ENCODE measurements at places on chromosomes 7 and 10.

DNA sequence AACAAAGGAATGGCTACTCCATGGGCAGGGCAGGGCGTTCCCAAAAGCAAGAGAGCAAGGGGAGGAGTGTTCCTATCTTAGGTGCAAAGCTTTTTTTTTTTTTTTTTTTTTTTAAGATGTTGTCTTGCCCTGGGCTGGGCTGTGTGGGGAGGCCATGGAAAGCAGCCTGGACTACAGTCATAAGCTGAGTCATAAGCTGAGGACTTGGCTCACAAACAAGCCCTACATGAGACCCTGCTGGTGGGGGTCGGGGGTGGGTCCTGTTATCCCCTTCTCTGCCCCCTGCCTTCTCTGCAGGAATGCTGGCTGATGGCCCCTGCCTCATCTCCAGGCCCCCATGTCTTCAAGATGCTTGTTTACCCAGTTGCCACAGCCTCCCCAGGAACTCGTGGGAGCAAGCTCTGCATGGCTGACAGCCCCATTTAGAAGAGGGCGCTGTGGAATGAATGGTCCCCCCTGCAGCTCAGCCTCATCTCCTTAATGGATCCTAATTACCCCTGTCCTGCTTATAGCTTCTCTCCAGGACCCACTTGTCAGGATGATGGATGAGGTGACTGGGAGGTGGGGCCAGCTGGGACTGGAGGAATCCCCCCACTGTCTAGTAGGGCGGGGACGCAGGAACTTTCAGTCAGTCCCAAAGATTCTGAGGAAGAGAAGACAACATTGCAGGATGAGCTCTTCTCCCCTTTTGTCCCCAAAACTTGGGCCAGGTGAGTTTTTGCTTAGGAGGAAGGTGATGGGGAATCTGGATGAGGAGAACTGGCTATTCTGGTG lies 340.8 kb upstream of the PODXL start:
- DNase-seq: no peak

DNA sequence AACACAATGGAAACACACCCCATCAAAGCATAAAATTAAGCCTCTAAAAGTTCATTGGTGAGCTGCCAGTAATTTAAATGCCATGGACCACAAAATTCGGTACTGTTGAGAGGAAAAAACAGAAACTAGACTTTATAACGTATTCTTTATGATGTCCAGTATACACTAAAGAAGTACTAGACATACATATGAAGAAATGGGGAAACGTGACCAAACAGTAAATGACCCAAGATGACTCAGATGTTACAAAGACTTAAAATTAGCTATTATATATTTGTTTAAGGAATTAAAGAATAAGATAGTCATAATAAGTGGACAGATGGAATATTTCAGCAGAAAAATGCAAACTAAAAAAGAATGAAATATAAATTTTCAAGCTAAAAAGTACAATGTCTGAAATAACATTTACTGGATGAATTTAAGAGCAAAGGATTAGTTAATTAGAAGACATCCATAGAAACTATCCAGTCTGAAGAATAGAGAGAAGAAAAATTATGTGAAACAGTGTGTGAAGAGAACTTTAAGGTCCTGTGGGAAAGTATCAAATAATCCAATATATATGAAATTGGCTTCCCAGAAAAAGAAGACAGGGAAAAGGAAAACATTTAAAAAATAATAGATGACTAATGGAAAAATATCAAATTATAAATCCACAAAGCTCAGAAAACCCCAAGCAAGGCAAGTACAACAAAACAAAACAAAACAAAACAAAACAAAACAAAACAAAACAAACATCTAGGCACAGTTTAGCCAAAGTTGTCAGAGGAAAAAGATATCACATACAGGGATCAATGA lies 69.4 kb downstream of the SAMD9 start:
- no peak for DNase-seq

GRCh38 chr7:20438694-20439376 lies 108.1 kb downstream of the ITGB8 start:
- no peak for DNase-seq

DNA sequence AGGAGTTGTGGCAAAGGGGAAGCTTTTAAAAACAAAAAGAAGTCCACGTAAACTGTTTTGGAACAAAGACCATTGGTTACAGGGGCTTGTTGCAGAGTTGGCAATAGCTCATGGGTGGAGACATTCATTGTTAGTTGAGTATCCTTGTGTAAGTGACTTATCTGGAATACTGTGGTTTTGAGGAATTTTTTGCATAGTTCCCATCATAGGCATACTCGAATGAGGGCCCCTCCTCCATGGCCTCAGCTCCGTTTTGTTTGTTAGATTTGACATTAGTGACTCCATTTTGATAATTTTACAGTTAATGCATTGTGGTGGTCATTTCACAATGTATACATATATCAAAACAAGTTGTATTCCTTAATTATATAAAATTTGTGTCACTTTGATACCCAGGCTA lies 12.8 kb upstream of the SMKR1 start:
- no peak for DNase-seq

DNA sequence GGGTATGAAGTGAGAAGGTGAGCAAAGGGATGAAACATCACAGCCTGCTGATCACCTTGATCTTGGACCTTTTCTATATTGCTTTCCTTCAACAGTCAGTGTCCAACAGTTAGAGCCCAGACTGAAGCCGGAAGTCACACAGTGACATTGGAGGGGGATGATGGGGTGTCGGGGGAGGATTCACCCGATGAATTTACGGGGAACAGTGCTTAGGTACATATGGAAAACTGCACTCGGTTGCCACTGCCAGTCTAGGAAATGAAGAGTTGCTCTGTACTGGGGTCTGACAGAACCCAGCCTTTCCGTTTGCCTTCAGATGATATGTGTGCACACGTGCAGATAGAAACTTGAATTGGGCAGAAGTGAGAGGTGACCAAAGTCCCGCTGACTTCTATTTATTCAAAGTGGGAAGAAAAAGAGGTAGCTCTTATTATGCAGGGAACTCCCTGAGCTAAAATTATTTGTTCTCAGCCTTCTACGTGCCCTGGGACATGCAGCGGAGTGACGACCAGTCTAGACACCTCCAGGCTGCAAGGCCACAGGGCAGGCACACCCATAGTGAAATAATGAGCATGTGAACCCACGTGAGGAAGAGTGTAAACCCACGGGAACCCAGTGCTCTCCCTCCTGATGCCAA lies 107.2 kb upstream of the INHBA start:
- no peak for DNase-seq
